ENCODE measurements at places on chromosomes 7 and 10. TPM values are rescaled to one million over a fixed set of nuclear protein-coding genes. Genes with fewer than 3 reads are reported as not detected.
A peak's percentile ranks its signal among the peaks of the same experiment; 100 is the strongest.

DNA sequence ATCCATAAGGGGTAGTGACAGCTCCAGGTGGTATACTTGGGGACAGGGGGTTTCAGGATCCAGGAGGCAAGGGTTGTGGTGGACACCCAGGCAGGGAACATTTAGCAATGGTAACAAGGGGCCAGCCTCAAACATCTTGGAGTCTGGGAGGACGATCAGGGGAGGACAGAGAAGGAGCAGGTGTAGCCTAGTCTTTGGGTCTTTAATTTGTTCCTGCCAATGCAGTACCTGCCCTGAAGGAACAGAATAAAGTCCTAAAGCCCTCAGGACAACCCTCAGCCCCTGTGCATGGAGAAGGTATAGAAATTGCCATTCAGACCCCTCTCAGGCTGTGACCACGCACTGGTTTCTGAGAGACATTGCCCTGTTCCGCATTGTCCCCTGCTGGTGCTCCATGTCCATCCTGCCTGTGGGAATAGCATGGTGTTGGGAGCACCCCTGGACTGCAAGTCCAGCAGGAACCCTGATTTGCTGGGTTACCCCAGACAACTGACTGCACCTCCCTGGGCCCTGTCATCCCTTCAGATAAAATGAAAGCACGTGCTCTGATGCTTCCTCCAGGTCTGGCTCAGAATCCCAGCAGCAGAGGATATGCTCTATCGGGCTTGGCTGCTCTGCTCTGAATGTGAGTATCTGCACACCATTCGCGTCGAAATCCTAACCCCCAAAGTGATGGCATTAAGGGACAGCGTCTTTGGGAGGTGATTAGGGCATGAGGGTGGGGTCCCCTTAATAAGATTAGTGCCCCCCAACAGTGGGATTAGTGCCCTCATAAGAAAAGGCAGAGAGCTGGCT lies 24.2 kb downstream of the DDC start:
- no peak for DNase-seq

GRCh38 chr7:131554880-131555516 lies 1.4 kb downstream of the PODXL start:
- DNase-seq = no peak

- no peak for DNase-seq
Measured at GRCh38 chr7:116027786-116028185, 2.8 kb downstream of the TFEC start.

DNA sequence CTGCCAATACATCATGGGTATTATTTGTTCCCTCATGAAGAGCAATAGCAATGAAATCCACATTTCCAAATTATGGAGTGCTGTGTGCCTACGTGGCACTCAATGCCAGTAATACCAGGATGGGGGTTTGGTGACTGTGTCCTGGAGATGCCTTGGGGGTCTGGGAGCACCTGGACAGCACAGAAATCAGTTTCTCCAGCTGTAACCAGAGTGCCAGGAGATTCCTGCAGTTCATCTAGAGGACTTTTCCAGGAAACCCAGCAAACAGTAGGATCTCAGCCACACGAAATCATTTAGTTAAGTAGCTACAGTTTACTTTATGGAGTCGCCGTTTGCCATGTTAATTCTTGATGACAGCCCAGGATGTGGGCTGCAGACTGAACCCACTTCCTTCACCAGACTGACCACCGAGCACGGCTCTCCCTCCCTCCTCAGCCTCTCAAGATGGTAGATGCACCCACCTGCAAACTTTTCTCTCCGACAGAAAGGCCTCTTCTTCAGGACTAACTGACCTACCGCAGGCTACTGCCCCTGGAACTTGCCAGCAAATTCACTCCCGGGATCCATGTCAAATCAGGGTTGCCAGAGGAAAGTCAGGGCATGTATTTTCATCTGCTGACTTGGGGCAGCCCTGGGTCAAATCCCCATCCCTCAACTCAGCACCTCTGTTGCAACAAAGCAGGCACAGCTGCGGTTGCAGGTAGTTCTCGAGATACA lies 30.3 kb downstream of the MKI67 start:
- DNase-seq = no peak

GRCh38 chr7:73565675-73566340 lies 8.3 kb upstream of the BCL7B start:
- DNase-seq = no peak

GRCh38 chr10:104300736-104301292 lies 31.8 kb downstream of the GSTO2 start:
- no peak for DNase-seq

DNA sequence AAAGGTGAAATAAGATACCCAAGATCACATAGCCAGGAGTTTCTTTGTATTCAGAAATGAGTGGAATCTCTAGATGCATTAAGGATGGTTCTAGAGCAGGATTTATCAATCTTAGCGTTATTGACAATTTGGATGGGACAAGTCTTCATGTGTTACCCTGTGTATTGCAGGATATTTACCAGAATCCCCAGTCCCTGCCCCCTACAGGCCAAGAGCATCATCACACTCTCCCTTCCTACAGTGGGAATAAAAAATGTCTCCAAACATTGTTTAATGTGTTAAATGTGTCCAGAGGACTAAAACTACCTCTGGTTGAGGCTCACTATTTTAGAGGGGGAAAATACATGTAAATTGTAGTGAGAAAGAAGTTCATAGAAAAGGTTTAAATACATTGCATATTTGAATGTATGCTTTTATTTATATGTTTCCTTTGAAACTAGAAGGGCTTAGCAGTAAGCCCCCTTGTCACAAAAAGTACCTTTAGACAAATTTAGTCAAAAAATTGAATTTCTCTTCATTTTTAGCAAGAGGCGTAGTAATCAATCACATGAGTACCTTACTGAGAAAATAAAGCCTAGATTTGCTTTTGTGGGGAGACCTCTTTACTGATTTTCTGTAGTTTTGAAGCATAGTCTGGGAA lies 141.2 kb downstream of the MLLT10 start:
- DNase-seq = no peak

SPDYE2 gene
- not detected for total RNA-seq

UCMA gene
- total RNA-seq = not detected

DNA sequence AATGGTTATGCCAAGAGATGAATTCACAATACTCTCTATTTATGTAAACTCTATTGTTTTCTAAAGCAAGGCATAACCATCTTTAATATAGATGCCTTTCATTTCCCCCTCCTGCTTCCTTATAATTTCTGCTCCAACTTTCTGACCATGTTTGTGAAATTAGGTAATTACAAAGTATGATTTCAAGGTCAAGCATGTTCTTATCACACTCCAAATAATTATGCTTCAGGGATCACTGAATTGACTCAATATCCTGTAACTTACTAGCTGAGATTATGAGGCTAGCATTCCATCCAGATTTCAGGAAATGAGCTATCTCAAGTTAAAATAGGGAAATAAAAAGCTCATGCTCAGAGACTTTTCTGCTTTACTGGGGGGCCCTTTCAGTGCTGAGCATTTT lies 655.9 kb upstream of the IGFBP3 start:
- no peak for DNase-seq

- no peak for DNase-seq
Measured at GRCh38 chr10:125144693-125145623, 15.4 kb downstream of the CTBP2 start.

DNA sequence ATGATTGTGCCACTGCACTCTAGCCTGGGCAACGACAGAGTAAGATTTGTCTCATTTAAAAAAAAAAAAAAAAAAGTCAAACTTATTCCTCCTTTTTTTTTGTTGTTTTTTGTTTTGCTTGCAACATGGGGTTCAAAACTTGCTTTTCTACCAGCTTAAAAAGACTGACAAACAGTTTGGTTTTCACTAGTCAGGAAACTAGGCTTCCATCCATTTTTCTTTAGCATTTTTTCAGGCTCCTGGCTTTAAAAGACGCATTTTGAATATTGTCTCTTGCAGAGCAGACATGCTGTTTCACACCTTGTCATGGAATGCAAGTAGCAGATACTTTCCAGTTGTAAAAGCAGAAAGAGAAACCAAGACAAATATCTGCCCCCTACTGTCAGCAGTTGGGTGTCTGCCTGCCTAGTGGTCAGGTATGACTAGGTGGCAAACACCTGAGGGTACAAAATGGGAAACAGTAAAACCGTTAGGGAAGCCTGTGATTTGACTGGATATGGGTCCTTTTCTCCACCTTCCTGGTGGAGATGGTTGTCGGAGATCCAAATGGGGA lies 139.9 kb downstream of the CCDC71L start:
- no peak for DNase-seq

DNA sequence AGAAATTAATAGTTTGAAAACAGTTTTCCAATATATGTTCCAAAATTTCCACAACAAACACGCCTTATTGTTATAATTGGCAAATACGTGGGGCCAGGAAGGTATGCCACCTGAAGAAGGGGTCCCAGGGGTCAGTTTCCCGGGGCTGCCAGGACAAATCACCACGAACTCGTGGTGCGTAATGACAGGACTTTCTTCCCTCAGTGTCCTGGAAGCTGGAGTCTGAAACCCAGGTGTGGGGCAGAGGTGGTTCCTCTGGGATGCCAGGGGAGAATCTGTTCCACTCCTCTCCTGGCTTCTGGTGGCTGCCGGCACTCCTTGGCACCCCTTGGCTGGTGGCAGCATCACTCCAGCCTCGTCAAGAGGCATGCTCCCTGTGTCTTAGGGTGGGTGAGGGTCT lies 56.7 kb downstream of the CHST15 start:
- DNase-seq = no peak

GRCh38 chr7:37208528-37208927 lies 240.1 kb downstream of the ELMO1 start:
- peak; percentile 84 for DNase-seq

- no peak for DNase-seq
Measured at GRCh38 chr10:119268871-119269506, 61.6 kb downstream of the GRK5 start.

LBX1 gene
- total RNA-seq = not detected

DNA sequence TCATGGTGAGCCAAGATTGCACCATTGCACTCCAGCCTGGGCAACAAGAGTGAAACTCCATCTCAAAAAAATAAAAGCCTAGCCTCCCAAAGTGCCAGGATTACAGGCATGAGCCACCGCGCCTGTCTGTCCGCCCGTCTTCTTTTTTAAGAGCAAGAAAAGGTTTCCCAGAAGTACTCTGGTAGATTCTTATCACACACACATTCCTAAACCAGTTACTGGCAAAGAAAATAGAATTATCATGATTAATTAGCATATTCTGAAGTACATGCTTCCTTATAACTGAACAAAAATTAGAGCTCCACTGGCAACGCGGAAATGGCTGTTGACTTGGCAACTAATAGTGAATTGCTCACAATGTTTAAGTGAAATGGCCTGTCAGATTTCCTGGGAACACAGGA lies 87.0 kb downstream of the ADK start:
- DNase-seq = no peak

DNA sequence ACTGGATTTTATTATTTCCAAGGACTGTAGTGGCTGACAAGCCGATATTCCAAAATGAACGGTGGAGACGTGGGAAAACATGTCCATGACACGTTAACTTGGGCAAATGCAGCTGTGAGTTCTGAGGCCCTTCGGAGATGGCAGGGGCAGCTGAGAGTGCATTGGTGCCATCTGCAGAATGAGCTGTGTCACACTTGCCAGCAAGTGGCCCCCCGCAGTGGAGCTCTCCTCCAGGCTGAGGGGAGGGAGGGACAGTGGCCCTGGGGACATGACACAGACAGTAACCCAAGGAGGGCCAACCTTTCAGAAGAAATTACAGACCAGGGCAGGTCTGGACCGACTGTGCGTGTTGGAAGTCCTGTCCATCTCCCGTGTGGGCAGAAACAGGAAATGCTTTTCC lies 139.4 kb downstream of the SVIL start:
- no peak for DNase-seq

CPA2 gene
- not detected for total RNA-seq

ZNF398 gene
- 5.5 TPM for total RNA-seq

DNA sequence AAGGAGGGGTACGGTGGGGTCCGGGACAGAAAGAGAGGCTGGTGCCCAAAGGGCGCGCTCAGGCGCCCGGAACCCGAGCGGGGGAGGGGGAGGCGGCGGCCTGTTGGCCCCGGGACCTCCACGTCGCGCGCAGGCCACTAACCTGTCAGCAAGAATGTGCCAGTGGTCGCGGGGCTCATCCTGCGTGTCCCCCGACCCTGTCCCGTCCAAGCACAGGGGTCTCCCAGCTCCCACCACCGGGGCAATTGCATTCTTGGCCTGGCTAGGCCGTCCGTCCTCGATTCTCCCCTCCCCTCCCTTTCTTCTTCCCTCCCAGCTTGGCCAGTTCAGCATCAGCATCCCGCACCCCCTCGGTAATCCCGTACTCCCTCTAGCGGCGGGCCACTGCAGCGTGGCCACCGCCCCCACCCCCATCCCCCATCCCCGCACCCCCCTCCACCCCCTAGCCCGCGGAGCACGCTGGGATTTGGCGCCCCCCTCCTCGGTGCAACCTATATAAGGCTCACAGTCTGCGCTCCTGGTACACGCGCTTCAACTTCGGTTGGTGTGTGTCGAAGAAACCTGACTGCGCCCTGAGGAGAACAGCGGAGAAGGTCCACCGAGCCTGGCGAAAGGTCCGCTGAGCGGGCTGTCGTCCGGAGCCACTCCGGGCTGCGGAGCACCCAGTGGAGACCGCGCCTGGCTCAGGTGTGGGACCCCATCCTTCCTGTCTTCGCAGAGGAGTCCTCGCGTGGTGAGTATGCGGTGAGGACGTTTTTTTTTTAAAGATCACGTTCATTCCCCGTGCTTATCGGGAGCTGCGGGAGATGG lies at the start of gene SGCE:
Gene SGCE, minus strand, starts transcription at position 286 of the 810 bp plus-strand sequence. Its CDS starts 35 bp downstream, at position 251.
- peak; percentile 62 for DNase-seq

DNA sequence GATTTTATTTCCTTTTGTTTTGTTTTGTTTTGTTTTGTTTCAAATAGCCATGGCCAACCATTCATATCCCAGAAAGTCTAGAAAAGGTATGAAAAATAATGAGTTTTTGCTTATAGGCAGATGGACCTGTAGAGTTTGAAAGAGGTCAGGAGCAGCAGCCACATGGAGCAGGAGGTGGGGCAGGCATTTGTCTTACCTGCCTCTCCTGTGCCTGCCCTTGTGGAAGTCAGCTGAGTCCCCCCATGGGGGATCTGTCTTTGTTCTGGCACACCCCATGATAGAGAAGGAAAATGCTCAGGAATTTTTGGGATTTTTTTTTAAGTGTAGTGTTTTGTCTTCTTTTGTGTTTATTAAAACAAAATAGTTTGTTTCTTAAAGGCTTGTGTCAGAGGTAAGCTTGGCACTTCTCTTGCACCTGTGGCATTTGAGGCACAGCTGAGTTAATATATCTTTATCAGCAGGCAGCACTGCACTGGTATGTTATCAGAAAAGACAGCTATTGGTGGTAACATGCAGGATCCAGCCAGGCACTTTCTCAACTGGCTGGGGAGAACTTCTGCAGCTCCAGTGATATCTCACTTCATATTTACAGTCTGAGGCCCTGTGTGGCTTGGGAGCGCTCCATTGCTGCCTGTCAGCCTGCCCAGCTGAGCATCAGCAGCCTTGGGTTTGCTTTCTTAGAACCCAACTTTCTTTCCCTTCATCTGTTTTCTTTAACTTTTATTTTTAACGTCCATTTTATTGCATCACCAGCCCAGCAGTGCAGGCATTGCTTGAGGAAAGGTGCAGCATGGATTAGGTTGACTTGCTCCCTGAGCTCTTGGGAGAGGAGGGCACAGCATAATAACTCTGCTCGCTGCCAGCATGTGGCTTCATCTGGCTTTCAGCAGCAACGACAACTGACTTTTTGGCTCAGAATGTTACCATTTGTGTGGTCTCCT lies 44.4 kb downstream of the LRRC4 start:
- DNase-seq = no peak
